ENCODE measurements at places on chromosomes 6 and 20.

- no peak for DNase-seq
These were observed 34.9 kb downstream of the SLC22A23 start for GRCh38 chr6:3421791-3422434.

- no peak for DNase-seq
These were observed 30.7 kb downstream of the STK38 start for GRCh38 chr6:36516559-36516958.

DNA sequence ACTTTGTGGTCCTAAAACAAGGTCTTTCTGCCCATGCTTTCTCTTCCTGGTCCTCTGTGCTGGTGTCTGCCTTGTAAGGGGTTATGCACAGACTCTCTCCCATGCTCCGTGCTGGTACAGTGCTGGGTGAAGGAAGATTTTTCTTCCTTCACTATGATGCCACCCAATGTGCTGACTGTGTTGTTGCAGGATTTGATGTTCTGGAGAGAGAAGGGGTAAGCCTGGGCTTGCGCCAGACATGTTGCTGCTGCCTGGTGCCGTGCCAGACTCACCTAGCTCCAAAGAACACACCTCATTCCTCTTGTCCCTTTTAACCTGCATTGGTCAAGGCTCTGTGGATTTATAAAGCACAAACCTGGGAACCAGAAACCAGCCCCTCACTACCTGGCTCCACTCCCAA, 28.4 kb upstream of the ARMH2 start:
- DNase-seq = no peak

- DNase-seq = no peak
These were observed 279.3 kb downstream of the BMP7 start for GRCh38 chr20:56986931-56987720.

GRCh38 chr6:108250240-108250866, 10.5 kb downstream of the SNX3 start:
- no peak for DNase-seq

- DNase-seq = no peak
These were observed 27.7 kb downstream of the ALDH5A1 start for GRCh38 chr6:24522228-24523176.

DNA sequence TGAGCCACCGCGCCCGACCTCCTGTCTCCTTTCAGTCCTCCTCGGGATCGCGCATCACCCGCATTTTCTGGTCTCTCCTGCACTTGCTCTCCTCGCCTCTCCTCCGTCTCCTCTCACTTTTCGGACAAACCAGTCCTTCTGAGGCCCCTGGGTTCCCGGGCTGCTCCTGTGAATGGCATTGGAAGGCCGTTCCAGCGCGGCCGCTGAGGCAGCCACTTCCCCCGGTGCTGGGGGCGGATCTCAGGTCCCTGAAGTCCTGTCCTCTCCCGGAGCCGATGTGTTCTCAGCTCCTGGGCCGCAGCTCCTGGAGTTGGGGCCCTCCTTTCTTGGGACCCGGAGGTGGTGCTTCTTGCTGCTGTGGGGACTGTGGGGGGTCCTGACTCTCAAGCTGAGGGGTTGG, 803 bp downstream of the MICB start:
- no peak for DNase-seq

GRCh38 chr6:86423571-86423970, 513.8 kb upstream of the HTR1E start:
- DNase-seq = no peak

- no peak for DNase-seq
These were observed 23.6 kb downstream of the STMND1 start for GRCh38 chr6:17125407-17125806.

GRCh38 chr6:130593200-130593599, 227.4 kb downstream of the TMEM200A start:
- DNase-seq = no peak

DNA sequence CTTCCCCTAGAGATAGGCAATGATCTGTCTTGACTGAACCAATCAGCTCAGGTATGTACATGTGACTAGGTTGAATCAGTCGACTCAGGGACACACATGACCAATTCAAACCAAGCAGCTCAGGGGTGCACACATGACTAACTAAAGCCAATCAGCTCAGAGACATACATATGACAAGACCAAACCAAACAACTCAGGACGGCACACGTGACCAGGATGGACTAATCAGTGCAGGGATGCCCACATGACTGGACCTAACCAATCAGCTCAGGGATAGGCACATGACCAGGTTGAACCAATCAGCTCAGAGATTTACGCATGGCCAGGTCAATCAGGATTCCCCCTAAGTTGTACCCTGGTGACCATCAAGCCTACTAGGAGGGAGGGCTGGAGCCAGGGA, 310.3 kb downstream of the CDH26 start:
- no peak for DNase-seq

DNA sequence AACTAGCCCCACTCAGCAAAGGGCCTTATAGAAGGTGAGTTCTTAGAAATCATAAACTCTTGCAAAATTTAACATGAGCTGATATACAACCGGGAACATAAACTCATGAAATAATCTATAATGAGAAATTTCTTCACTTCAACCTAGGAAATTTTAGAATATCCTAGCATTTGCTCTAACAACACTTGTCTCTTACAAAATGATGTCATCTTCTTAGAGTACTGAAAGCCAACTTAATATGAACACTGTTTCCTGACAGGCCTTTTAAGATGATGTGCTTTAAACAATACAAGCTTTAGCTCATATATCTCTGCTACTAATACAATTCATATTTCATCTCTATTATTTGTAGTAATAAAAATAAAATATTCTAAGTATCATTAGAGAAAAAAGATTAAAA, 932 bp downstream of the PACRG start:
- no peak for DNase-seq

- no peak for DNase-seq
These were observed 10.8 kb upstream of the SF3B5 start for GRCh38 chr6:144106206-144106605.

DNA sequence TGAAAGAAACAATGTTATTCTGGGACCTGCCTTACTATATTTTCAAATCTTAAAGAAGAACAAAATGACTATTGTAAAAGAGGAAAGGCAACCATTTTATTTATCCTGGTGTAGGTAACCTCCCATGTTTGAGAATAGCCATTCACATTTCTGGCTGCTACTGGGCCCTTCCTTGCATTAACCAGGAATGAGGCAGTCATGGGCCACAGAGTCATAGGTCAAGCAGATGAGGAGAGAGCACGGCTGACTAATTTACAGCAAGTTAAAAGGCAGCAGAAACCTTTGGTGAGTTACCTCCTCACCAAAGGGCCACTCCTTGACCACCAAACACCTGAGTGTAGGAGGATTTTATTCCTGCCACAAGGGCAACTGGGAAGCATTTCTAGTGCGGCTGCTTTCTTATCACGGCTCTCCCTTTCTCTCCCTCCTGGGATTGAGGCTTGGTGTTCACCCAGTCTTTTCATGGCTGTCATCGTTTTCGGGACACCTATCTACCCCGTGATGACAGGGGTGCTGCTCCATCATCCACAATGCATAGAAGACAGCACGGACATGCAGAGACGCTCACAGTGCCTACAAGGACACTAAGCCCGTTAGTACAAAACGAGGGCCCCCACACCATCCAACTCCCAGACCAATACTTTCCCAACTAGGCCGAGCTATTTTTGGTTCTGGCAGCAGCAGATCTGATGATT, 4.4 kb upstream of the LAMA4 start:
- no peak for DNase-seq

DNA sequence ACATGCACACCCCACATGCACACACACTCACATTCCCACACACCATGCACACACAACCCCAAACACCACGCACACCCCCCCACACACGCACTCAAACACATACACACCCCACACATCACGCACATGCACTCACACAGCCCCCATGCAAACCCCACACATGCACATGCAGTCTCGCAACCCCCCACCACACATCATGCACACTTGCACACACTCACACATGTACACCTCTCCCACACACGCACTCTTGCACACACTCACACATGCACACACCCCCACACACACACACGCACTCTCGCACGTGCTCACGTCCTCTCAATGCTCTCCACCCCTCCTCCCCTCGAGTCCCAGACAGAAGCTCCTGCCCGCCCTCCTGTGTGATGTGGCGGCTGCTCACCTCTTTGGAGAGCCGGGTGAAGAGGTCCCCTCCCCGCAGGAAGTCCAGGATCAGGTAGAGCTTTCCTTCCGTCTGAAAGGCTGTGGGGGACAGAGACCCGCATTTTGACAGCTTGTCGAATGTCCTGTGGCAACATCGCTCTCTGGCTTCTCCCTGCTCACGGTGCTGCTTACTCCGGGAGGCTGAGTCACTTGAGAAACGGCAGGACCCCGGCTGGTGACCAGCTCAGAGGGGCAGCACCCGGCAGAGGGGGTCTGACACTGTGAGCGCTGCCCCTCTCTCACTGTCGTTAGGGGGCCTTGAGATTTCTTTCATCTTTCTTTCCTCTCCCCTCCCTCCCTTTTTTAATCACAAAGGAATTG, 78.5 kb downstream of the RAMACL start:
- DNase-seq = no peak

DNA sequence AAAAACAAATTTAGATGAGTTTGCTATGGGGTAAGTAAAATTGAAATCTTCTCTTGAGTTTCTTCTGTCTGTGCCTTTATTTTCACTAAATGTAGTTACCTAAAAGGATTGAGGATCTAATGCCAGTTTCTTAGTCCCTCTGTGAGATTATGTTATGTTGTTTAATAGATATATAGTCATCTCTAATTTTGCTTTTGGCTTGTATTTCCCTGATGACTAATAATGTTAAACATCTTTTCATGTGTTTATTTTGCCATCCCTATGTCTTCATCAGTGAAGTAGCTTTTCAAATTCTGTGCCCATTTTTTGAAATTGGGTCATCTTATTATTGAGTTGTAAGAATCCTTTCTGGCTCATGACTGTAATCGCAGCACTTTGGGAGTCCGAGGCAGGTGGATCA, 13.7 kb downstream of the QRSL1 start:
- no peak for DNase-seq

- DNase-seq = no peak
These were observed 10.2 kb downstream of the NAPB start for GRCh38 chr20:23410916-23411695.

DNA sequence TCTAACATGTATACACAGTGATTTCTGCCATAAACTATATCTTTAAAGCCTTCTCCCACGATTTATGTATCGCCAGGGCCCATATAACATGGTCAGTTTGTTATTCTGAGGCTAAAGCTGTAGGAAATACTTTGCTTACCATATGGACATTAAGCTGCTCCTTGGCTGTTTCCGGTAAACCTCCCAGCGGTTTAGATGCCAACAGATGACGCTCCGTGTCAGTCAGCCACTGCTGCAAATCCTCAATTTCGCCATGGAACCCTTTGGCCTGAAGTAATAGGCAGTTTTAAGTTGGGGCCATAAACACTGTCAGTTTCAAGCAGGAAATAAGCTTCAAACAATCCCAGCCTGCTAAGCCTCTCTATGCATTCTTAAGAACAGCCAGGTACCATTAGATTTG, 145.4 kb downstream of the DST start:
- DNase-seq = no peak

- DNase-seq = no peak
These were observed 6.3 kb upstream of the TRIM27 start for GRCh38 chr6:28929887-28930620.

DNA sequence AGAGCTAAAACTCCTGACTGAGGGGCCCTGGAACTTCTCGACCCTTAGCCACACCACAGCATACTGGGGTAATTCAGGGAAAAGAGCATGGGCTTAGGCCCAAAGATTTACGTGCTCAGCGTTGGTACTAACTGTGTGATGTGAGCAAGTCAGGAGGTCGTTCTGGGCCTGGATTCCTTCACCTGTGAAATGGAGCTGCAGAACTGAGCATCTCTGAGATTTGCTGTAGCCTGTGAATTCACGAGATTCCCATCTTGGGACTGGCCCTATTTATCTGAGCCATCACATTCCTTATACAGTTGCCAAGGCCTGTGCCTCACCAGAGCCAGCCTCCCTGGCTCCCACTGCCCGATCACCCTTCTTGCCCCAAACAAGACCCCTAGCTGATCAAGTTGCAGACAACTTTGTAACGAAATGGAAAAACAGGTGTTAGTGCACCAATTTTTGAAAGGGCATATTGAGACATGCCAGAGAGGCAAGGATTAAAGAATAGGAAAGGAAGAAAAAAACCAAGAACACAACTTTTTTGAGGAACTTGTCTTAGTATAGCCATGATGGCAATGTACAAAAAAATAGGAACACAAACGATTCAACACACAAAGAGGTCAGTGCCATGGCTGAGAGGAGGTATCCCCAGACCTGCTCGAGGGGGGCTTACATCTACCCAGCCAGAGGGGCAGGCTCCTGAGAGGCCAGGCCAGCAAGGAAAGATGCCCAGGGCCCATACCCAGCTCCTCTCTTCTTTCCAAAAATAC, 323.0 kb upstream of the JARID2 start:
- no peak for DNase-seq

- no peak for DNase-seq
These were observed 48.9 kb downstream of the EDN3 start for GRCh38 chr20:59349277-59349676.

DNA sequence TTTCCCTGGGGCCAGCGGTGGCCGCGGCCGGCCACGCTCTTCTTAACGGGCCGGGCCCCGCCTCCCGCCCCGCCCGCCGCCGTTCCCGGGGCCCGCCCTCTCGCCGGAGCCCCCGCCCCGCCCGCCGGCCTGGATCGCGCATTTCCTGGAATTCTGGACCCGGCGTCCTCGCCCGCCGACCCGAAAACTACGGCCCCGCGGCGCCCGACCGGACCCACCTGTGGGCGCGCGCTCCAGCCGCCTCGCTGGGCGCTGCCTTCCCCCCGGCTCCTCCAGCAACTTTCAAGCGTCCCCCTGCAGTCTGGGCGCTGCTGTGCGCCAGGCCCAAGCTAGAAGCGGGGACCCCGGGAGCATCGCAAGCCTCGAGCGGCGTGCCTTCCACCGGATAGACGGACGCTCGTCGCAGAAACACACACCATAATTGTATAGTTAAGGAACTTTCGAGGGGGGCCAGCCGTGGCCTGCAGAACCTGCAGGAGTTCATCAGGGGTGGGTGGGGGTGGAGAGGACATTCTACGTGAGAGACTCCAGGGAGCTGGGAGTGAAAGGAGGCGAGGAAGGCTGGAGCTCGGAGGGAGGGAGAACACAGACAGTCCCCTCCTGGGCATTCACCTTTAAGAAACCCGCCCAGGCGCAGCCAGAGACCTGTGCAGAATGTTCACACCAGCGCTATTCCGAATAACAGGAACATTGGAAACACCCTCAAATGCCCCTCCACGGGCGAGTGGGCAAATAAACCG, at the start of gene ADA:
Gene ADA (minus strand): TSS at position 16 of the 740 bp plus-strand sequence. CDS start 92 bp downstream, outside the sequence.
- no peak for DNase-seq

DNA sequence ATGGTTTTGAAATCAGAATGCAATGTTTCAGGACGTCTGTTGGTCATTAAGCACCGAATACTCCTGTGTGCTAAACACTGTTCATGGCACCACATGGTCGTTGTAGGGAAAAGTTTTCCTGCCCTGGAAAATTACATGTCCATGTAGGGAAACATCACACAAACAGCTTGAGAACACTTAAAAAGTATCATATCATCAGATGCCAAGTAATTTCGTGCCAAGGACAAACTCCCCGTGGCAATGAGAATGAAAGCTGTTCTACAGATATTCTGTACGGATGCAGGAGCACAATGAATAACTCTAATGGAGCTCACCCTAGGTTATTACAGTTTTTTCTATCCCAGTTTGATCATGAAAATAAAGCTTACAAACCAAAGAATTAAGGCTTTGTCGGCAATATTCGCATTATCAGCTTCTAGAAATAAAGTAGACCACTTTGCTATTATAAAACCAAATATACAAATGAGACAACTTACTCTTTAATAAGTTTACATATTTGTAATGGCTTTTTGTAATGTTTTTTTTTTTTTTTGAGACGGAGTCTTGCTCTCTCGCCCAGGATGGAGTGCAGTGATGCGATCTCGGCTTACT, 4.6 kb upstream of the DST start:
- DNase-seq = no peak

- no peak for DNase-seq
These were observed 49.6 kb upstream of the PTPRK start for GRCh38 chr6:128569732-128570679.

Data from stimulated activated CD4-positive, alpha-beta T cell treated with anti-CD3 and anti-CD28 coated beads, TNF-alpha, amount 100 ng/mL, for 24 hours (primary cell).